AG04450 (cell line): ENCODE measurements at places on chromosomes 3 and 15.
A peak's percentile ranks its signal among the peaks of the same experiment; 100 is the strongest.

DNA sequence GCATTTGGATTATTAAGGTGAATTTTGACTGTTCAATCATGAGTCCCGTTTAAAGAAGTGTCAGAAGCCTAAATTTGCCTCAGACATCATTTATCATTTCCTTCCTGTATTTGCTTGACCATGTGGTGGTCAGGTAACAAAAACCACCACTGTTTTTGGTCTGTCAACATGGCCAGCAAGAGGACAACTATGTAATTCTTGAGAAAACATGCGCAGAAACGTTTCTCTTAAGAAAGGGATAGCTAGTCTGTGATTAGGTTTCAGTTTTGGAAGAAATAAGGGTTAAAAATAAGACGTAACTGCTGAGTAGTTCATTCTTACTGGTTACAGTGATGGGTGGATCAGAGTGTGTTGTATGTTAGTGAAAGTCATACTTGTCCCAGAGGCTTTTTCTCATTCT is 204.5 kb downstream of the AKAP13 start:
- no peak for DNase-seq

DNA sequence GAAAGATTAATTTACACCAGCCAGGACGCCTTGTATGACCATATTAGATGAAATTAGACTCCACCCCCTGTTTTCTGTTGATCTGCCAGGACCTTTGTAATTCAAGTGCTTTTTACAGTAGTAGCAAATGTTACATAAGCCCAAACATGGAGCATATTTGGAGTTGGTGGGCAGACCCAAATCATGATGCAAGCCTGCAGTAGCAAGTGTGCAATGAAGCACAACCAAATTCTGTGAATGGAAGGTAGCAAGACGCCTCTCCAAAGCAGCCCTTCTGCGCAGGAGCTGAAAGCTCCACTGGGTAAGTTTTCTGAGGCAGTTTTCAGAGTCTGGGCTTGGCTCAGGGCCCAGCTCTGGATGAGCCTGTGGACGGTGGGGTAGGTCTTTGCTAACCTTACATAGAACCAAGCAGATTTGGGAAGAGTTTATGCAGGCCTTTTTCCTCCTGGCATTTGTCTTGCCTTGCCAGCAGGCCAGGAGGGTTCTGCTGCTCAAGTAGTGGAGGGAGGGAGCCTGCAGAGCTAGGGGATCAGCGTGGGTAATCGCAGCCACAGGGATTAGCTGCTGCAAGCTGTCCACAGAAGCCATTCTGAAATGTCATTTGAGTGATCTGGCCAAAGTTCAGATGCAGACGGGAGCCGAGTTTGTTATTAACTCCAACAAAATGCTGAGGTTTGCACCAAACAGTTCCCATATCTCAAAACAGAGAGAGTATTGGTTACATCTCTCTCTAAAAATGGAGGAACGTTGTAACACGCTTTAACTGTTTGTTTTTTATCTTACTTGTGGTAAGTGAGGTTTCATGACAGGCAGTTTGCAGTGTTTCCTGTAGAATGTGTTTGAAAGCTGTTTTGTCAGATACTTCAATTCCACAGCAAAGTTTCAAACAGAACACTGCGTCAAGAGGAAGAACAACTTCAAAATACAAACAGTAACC is 55.4 kb downstream of the PSMD6 start:
- no peak for DNase-seq

DNA sequence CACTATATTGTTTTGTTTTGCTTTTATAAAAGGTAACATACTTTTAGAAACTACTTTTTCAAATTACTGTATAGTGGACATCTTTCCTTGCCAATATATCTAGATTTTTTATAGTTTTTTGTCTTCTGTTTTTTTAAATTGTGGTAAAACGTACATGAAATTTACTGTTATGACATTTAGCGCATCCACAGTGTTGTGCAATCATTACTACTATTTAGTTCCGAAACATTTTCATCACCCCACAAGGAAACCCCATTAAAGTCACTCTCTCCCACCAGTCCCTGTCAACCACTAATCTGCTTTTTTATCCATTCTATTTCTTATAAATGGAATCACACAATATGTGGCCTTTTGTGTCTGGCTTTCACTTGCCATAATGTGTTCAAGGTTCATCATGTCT is 54.8 kb downstream of the TMEM266 start:
- DNase-seq: no peak

GRCh38 chr3:67335813-67336212 is 318.6 kb downstream of the SUCLG2 start:
- no peak for DNase-seq

GRCh38 chr15:48560321-48561051 is 85.0 kb downstream of the FBN1 start:
- DNase-seq: no peak

DNA sequence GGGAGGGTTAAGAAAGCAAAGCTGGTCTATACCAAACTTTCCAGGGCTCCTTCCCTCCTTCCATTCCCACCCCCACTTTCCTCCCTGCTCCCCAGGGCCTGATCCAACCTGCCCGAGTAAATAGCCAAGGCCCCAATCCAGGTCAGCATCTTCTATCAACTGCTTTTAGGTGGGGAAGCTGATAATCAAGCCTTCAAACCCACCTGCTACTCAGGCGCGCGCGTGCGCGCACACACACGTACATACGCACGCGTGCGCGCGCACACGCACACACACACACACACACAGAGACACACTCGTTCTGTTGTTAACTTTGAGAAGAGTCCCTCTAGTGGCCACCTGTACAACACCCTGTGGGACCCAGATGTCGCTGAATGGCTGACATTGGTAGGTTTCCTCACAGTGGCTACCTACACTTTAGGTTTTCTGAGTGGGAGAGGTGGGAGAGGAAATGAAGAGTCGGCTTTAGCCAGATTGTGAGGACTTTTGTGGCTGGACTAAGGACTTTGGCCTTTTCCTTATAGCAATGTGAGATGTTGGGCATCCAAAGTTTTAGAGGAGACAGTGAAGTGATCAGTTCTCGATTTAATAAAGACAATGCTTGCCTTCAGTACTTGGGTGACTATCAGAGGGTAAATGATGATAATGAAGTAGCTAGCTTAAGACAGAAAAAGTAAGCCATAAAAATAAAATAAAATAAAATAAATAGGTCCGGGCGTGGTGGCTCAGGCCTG is 179.9 kb upstream of the C2CD4B start:
- DNase-seq: peak; percentile 8
